GM03348 (cell line): ENCODE measurements at places on chromosomes 11 and 22.

- DNase-seq, result no peak
Observed at GRCh38 chr22:50259302-50259701, 2.2 kb downstream of the MAPK12 start.

GRCh38 chr11:62402960-62403730 lies 15.7 kb upstream of the SCGB1A1 start:
- DNase-seq, result no peak

GRCh38 chr11:12989428-12990161 lies 19.5 kb upstream of the RASSF10 start:
- DNase-seq, result no peak

GRCh38 chr22:30830907-30831306 lies 136.2 kb downstream of the OSBP2 start:
- peak; percentile 87 for DNase-seq

DNA sequence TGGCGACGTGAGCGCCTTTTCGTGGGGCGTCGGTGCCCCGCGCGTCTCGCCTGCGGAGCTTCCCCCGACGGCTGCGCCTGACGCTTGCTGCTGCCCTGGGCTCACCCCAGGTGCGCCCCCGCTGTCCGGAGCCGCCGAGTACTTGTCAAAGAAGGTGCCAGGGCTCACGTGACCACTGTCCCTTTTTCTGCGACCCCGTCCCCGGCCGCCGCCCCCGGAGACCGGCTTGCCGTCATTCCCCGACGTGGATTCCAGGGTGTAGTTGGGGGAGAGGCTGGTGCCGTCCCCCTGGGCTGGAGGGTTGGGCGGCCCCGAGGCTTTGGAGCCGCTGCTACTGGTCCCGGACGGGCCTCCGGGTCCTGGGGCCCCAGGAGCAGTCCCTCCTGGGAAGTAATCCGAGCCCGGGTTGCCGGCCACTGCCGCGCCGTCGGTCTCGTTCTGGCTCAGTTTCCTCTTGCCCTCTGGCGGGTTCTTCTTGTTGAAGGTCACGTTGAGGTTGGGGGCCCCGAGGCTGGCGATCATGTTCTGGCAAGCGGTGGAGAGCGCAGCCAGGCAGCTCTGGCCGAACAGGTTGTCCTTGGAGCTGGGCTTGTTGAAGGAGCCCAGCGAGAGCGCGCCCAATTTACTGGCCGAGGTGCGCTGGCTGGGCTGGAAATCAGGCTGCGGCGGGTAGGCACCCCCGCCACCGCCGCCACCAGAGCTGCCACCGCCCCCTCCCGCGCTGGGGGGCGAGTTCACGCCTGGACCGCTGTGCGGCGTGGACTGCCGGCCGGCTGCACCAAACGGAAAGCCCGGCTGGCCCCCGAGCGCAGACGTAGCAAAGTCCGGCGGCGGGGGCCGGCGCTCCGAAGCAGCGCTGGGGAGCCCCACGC lies 3.8 kb downstream of the MN1 start:
- DNase-seq, result no peak

- no peak for DNase-seq
Observed at GRCh38 chr11:68817554-68817953, 24.2 kb downstream of the CPT1A start.
